ENCODE measurements at places on chromosomes 16 and 17.

DNA sequence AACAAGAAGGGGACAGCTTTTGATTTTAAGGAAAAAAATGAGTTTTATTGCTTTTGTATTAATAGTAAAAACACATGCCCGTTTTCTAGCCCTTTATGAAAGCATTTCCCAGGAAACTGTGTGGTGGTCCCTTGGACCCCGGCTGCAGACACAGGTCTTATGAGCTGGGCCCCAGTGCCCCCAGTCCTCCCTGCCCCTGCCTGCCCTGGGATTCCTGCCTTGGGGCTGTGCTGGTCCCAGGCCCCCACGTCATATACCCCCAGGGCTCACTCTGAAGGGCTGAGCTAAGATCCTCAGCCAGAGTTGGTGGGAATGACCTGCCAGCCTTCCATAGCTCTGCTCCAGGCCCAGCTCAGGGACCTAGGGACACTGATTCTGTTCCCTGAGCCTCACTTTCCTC, 30.8 kb downstream of the GINS2 start:
- DNase-seq = no peak

DNA sequence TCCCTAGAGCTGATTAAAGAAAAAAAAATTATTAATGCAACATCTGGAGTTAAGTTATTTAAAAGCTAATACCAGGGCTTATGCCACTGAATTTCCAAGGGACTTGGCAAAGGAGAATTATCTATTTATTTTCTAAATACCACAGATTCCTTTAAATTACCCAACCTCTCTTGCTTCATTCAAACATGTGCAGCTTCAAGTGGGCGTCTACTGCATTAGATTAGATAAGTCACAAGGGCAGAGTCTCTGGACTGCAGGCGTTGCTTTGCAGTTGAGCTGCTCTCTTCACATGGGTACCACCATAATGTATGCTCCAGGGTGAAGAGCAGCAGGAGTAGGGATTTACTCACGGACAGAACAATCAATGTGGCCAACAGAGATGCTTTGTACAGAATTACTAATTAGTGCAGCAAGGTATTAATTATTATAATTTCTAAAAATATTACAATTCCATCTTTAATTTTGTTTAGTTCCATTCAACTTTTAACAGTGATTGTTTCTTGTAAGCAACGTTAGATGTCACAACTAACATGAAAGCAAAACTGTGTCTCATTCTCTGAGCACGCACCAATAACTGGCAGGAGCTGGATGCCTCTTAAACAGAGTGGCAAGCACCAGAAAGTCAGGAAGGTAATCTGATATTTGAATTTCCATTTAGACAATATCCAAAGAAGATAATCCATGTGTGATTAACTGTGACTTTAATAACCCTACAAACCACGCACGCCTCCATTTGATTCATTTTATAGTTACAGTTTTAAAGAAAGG, 214.2 kb downstream of the STX8 start:
- DNase-seq = no peak

GRCh38 chr17:82627405-82627804, 20.8 kb downstream of the WDR45B start:
- no peak for DNase-seq

DNA sequence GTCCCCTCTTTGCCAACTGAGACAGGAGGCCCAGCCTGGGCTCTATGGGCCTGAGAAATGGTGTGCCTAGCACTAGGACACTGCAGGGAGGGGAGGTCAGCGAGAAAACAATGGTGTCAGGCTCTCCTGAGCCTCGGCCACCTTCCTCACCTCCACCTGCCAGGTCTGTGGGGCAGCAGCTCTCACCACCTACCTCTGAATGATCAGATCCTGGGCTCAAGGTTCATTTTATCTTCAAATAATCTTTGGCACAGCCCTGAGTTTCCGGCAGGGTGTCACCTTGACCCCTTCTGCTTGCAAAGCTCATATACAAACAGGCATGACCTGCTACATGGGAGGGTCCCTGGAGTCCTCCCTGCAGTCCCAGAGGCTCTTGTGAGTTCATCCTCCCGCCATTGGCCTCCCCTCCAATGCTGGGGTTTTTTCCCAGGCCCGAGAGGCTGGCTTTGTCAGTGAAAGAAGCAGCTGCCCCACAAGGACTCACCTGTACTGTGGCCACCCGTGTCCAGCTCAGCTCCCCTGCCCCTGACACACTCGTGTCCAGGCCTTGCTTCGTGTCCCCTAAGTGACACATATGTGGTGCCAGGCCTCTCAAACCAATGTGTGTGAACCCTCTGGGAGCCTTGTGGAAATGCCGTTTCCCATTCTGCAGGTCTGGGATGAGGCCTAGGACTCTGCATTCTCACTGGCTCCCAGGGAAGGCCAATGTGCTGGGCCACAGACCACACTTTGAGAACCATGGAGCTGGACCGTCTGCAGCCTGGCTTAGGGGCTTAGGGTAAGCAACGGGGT, 176.8 kb upstream of the CIBAR2 start:
- DNase-seq = no peak

DNA sequence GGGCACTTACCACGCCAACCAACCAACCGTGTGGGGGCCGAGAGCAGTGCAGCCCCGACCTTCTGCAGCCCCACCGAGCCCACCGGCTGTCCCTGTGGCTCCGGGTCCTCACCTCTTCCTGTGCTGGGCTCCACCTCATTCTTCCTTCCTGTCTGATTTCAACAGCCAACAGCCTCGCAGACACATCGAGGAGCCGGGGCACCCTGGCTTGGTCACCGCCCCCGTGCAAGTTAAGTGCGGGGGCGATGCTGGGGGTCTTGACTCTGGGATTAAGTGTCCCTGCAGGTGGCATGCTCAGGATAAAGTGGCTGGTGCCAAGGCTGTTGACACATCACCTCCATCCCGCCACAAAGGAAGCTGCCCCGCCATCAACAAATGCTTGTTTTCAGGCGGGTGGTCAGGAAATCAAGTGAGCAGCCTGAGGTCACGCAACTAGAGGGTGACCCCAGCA, at the start of gene NLRC3:
NLRC3 (minus strand) TSS at position 102 of the 451 bp plus-strand sequence. CDS start 12,367 bp downstream, outside the sequence.
- DNase-seq = peak; percentile 33

- no peak for DNase-seq
Measured at GRCh38 chr17:41532947-41533570, 5.0 kb upstream of the KRT19 start.

GRCh38 chr16:67391424-67392300, 1.6 kb downstream of the TPPP3 start:
- no peak for DNase-seq

DNA sequence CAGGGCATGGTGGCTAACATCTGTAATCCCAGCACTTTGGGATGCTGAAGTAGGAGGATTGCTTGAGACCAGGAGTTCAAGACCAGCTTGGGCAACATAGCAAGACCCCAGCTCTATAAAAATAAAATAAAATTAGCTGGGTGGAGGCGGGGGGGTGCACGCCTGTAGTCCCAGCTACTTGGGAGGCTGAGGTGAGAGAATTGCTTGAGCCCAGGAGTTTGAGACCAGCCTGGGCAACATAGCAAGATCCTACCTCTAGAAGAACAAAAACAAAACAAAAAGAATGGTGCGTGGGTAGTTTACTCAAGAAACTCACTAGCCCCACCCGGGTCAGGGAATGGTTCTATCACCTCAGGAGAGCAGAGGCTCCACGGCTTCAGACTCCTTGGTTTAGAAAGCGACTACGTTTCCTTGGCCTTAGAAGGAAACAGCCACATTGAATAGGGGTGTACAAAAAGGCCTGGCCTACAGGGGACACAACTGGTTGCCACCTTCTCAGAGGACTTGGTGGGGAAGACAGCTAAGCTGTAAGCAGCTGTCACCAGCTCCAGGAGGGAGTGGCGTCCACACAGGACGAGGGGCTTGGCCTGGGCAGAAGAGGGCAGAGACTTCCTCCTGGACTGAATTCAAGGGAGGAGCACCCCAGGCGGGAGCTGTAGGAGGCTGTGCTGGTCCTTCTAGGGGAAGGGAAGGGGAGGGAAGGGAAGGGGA, 716 bp downstream of the TK1 start:
- no peak for DNase-seq

DNA sequence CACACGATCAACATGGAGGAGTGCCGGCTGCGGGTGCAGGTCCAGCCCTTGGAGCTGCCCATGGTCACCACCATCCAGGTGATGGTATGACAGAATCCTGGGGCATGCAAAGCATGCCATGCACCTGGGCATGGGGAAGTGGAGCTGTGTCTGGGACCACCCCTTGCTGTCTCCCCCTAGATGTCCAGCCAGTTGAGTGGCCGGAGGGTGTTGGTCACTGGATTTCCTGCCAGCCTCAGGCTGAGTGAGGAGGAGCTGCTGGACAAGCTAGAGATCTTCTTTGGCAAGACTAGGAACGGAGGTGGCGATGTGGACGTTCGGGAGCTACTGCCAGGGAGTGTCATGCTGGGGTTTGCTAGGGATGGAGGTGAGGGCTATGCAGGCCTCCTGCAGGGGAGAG, 6.7 kb downstream of the IFI35 start:
- DNase-seq = no peak

DNA sequence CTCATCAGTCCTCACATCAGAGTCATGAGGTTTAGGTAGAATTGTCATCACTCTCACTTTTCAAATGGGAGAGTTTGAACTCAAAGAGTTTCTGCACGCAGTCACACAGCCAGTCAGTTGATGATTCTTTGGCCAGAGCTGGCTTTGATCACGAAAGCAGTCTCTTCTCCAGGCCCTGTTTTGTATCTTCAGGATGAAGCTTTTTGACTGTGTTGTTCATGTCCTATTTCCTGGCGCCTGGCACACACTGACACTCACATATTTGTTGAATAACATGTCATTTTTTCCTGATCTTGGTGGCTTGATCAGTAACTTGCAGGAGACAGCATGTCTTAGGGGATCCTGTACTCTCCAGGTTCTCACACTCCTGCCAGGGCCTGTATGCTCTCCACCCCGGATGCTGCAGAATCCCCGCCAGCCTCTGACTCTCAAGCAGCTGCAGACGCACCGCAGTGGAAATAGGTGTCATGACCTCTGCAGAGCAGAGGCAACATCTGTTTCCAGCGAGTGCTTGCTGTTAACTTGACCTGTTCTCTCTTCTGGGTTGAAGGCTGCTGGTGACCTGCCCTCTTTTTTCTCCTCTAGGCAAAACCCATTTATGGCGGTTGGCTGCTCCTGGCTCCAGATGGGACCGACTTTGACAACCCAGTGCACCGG, 33.0 kb downstream of the MPRIP start:
- DNase-seq = no peak

DNA sequence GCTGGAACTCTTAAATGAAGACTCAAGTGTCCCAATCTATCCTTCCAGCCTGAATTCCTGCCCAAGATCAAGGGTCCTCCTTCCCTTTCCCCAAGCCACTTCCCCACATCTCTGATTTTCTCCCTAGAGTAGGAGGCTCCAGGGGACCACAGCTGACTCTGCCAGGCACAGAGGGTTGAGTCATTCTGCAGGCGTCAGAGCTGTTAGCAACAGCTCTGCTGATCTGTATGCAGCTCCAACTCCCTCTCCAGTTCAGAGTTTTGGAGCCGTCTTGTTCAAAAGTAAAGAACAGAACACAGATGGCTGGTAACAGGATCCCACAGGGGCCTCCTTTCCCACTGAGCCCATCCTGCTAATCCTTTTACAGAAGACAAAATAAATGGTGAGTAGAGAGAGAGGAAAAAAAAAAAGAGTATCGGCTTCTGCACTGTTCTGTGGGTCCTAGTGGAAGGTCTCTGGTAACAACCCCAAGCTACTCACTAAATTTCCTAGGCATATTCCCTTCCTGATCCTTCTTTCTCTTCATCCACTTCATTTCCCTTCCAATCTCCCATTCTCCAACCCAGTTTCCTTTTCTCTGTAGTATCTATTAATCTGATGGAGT, 13.4 kb upstream of the TAOK1 start:
- no peak for DNase-seq

DNA sequence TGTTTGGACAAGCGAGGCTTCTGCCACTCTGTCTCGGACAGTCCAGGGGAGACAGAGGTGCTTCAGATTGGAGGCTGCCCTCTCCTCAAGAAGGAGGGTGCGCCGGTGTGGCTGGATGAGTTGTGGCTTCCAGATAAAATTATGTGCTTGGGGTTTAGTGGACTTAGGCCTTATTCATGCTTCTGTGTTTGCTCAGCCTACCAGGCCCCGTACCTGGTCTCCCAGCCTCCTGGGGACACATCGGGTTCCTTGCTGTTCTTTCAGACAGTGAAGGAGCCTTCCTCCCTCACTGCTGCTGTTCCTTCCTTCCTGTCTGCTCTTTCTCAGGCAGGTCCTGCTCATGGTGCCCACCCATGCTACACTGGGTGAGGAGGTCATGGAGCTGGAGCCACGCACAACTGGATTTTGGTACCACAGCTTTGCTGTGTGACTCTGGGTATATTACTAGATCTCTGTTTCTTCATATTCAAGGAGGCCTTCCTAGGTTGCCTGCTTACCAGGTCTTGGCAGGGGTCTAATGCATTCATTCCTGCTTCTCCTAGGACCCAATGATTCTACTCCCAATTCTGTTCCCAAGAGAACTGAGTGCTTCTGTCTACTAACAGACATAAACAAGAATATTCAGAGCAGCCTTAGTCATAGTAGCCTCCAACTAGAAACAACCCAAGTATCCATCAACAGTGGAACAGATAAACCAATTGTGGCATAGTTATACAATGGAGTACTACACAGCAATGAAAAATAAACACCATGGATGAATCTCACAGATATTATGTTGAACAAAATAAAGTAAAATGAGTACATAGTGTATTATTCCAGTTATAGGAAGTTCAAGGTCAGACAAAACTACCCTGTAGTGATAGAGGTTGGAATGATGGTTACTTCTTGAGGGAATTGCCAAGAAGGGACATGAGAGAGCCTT, 121.7 kb downstream of the CMIP start:
- DNase-seq = no peak

DNA sequence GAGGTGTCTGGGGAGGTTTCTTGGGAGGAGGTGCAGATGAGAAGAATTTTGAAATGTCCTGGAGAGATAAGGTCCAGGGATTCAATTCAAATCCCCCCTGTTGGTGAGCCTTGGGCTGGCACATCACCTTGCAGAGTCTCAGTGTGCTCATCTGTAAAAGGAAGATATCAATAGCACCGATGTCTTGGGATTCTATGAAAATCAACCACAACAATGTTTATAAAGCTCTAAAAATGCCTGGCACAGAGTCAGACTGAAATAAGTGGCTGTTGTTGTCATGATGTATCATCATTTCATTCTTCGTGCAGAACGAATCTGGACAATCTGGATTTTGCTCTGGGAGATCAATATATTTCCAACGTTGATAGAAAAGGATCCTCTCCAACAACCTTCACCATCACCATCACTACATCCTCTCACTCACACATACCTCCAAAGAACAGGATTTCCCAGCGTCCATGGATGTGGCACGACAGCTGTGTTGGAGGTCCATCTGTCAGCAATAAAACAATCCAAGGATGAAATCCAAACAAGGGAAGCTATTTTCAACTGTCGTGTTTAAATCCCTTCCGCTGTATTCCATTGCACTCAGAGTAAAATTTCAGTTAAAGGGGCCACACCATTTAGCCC, 393.7 kb upstream of the DYNLRB2 start:
- DNase-seq = no peak
